ENCODE measurements at places on chromosomes 11 and 22.

- no peak for DNase-seq
These were observed 32.7 kb upstream of the TXNRD2 start for GRCh38 chr22:19974268-19974861.

DNA sequence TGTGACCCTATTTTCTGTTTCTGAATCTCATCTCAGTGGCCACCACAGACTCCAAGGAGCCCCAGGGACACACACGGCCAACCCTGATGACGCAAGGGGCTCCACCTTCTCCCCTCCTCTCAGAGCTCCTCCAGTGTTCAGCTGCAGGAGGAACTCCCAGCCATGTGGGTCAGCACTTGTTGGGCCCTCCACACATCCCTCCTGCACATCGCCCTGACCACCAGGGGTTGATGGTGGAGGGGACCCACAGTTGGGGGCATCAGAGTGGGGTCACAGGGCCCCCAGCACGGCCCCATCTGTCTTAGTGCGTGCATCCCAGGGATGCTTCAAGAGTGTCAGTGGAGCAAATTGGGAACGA is 499.6 kb downstream of the BRD1 start:
- DNase-seq: no peak

GRCh38 chr22:37830093-37830842 is 7.1 kb downstream of the GALR3 start:
- DNase-seq: no peak

DNA sequence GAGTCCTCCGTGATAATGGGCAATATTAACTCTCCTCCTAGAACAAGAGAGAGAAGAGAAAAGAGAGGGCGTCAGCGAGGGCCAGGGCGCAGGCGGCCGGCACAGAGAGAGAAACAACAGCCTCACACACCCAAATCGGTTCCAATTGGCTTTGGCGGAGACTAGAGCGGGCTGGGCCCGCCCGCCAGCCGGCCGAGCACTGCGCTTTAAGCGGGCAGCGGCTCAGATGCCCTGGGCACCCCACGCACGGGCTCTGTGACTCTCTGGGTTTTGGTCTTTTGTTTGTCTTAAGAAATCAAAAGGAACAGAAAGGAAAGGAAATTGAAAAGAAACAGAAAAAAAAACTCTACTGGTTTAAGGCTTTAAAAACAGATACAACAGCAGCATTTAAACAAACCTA is 17.0 kb downstream of the SLC22A12 start:
- DNase-seq: no peak

DNA sequence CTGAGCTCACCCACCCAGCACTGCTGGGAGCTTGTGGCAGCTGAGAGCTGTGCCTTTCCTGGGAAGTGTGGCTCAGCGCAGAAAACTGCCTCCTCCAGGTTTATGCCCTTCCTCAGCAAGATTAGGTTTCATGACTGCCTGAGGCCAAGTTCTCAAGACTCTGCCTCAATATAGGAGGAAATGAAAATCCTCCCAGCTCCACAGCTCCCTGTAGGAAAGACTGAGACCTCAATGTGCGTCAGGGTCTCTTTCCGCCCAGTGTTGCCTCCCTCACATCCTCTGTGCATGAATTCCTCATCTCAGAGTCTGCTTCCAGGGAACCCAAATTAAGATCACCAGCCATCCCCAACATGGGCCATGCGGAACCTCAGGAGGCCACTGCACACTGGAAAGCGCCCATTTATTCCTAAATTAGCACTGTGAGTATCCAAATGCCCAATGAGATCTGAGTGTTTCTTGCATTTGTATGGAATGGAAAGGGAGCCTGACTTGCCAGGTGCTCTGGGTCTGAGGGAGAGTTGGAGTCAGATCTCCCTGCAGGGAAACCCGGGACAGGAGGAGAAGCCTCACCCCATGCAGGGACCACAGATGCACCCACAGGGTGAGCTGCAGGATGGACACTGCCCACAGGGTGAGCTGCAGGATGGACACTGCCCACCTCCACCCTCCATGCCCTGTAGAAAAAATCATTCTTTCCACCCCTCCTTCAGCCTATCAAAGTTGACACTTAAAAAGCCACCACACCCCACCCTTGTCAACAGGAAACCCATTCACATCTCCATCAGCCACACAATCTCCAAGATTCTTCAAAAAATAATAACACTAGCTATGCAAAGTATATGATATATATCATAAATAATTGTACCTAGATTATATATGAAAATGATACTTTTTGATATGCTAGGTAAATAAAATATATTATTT is 97.4 kb upstream of the IGLL5 start:
- no peak for DNase-seq

DNA sequence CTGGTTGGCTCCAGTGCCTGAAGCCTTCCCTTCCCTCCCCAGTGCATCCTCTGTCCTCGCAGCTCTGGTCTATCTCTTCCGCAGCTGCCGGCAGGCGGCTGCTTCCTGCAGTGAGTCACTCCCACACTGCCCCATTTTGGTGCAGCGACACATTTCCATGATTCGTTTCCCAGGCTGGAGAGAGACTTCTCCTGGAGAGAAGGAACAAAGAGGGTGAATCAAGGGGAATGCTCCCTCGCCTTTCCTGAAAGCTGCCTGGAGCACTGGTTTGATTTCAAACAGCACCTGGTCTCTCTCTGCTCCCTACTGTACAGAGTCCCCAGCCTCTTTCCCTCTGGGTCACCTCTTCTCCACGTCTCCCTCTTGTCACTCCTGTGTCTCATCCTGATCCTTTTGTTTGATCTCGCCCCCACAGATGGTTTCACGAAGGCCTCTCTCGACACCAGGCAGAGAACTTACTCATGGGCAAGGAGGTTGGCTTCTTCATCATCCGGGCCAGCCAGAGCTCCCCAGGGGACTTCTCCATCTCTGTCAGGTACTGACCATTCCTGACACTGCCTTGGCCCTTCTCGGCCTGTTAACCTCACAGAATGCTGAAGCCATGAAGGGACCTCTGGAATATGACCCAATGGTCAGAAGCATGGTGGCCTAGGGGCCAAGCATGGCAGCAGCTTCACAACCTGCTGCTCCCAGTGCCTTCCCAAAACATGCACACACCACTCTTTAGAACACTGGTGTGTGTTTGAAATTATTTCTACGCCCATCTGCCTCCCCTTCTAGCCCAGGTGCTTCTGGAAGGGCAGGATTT is at the start of gene TMA7B:
Gene TMA7B, plus strand, starts transcription at position 758 of the 808 bp plus-strand sequence. CDS start 3,978 bp downstream, outside the sequence.
- peak; percentile 28 for DNase-seq

GRCh38 chr11:33919645-33920044 is 27.8 kb upstream of the LMO2 start:
- DNase-seq: no peak

- DNase-seq: no peak
These were observed 4.6 kb downstream of the SLN start for GRCh38 chr11:107707215-107707671.
